Fibroblast of villous mesenchyme (primary cell): ENCODE measurements at places on chromosomes 11 and 22. TPM values are rescaled to one million over a fixed set of nuclear protein-coding genes. Genes with fewer than 3 reads are reported as not detected.

LIMK2 gene
- total RNA-seq, result 50.1 and 50.3 TPM in 2 replicates

OLFML1 gene
- 1.9 and 2.2 TPM in 2 replicates for total RNA-seq

THRSP gene
- not detected in 2 replicates for total RNA-seq

PNPLA3 gene
- total RNA-seq, result 5.5 and 8.2 TPM in 2 replicates

DNA sequence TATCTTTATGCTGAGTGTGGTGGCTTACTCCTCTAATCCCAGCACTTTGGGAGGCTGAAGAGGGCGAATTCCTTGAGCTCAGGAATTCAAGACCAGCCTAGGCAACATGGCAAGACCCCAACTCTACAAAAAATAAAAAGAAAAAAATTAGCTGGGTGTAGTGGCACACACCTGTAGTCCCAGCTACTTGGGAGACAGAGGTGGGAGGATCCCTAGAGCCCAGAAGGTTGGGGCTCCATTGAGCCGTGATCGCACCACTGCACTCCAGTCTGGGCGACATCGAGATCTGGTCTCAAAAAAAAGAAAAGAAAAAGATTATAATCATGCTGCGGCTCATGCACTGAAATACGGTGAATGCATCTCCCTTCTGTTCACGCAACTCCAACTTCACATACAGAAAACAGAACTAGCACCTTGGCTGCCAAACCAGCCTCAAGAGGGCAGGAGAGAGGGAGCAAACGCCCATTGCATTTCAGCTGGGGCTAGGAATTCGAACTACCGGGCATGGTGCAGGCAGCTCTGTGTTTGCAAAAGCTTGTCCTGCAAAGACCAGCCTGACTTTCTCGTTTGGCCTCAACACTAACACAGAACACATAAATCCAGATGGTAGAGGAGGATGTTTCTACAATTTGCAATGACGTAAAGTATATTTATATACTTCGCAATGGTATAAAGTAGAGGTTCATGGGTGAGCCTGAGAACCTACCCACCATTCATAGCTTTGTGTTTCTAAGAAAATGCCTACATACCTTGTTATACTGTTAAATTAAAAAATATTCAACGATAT is 6.3 kb upstream of the SYNGR1 start:
- peak; percentile 65 for DNase-seq

DNA sequence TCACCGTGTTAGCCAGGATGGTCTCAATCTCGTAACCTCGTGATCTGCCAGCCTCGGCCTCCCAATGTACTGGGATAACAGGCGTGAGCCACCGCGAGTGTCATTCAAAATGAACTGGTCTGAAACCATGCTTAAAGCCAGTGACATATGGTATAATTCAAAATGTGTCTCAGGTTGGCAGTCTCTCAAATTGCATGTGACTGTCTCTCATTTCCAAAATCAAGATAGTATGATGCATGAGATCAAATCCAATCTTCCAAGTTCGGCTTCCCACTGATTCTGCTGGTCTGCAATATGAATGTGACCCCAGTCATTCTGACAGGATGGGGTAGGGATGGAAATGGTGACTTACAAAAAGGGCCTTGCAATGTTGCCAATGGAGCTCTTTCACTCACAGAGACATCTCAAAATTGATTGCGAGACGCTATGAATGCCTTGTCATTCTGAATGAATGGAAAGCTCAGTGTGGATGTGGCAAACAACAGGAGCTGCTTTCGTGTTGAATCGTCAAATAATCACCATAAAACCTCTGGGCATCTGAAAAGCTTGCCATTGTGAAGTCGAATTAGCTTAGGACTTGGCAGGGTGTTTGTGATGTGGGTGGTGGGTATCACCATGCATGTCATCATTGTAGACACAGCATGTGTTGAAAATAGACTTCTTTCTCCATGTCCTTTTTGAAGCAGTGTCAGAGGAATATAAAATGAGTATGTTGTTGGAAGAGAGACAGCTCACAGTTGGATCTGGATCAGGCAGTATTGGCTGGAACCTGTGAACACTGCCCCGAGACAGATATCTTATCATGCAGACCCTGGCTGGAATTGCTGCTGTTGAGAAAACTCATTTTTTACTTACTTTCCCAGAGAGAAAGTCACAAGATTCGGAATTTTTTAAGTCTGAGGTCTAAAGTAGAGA is 12.2 kb downstream of the SLN start:
- DNase-seq, result no peak

- no peak for DNase-seq
Observed at GRCh38 chr11:34296412-34296811, 61.4 kb downstream of the ABTB2 start.
